Activated T-helper 2 cell treated with anti-CD3 and anti-CD28 coated beads, Interferon-gamma antibody, Interleukin-2, Interleukin-4, amounts not matched to agents 10 μg/mL and 5 μg/mL and 100 μg/mL, durations not matched to agents 14 hours and 24 hours and 36 hours (primary cell): ENCODE measurements at places on chromosomes 11 and 22.
A peak's percentile ranks its signal among the peaks of the same experiment; 100 is the strongest.

DNA sequence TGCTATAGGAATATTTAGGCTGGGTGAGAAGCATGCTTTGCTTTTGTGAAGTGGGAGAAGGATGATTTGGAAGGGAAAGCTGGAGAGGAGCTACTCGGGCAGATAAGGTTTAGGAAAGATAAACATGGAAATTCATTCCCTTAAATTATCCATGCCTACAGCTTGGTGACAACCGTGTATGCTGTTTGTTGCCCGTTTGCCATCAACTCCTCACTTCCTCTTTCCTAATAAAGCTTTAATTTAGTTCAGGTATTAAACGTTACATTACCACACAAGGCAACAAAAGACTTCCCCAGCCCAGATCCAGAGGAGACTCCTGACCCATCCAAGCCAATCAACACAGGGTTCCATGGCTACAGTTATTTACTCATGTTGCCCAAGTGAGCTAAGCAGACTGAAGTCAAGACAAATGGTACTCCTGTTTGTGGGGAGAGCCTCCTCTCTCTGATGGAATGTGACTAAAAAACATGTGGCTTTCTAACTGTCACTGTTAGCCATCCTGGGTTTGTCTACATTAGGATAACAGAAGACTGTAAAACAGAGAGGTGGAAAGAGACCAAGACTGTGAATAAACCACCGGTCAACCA is 101.7 kb upstream of the GRAMD1B start:
- DNase-seq, result no peak

DNA sequence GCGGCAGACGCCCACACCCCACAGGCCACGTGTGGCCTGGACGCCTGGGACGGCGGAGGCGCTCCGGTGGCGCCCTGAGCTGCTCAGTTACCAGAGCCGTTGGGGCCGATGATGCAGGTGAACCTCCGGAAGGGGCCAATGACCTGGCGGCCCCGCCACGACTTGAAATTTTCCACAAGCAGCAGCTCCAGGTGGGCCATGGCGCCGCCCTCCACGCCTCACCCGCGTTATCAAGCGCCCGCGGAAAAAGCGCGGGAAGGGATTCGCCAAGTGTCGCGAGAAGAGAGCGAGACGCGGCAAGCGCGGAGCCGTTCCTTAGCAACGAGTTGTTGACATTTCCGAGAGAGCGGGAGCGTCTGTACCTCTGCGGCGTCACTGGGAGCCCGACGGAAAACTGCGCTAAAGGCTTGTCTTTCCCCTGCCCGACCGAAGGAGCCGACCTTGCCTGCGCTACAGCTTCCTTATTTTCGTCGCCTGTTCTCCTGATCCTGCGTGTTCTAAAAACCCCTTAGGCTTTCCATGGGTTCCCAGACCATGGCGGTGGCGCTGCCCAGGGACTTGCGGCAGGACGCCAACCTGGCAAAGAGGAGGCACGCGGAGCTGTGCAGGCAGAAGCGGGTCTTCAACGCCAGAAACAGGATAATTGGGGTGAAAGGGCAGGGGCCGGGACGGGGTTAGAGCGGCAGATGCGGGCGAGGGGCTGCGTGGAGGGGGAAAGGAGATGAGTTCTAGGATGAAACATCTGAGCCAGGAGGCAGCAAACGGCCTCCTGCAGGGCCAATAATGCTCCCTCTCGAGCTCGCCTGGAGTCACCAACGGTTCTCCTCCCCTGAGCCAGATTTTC is at the start of the genes RIBC2 and SMC1B:
RIBC2 (plus strand) TSS at position 326 of the 844 bp plus-strand sequence; CDS start at position 520, 194 bp downstream.
SMC1B (minus strand) TSS at position 232 of the 844 bp plus-strand sequence; CDS start at position 200, 32 bp downstream.
- DNase-seq, result peak; percentile 90

DNA sequence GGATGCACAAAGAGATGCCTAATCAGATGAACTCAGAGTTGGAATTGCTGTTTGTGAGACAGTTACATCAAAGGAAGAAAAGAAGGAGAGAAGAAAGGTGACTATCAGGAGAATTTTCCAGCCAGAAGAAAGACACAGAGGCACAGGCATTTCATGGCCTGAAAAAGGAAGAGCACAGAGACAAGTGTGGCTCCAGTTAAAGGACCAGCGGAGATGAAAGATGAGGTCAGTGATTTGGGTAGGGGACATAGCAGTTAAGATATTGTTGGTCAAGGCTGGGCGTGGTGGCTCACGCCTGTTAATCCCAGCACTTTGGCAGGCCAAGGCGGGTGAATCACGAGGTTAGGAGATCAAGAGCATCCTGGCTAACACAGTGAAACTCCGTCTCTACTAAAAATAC is 3.4 kb upstream of the ZNF280A start:
- DNase-seq, result no peak

- no peak for DNase-seq
Observed at GRCh38 chr11:6724013-6724412, 40.9 kb upstream of the MRPL17 start.

GRCh38 chr11:57140568-57140967 is 41.2 kb upstream of the LRRC55 start:
- DNase-seq, result no peak

GRCh38 chr11:47186700-47187695 is 764 bp upstream of the PACSIN3 start:
- DNase-seq, result peak; percentile 26

DNA sequence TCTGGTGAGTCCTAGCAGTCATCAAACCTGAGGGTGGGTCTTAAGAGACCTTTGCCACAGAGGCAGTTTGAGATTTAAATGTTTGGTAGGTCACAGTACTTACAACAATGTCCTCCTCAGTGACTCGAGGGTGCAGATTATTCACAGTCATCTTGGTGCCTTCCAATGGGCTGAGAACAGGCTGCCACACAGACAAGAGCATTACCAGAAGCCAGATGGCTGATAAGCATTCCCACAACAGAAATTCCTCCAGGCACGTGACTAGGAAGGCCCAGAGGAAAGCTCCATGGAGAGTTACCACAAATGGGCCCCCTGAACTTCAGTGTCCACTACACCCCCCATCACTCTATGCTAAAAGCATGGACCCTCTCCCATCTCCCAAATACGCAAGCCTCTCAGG is 19.2 kb downstream of the POLDIP3 start:
- no peak for DNase-seq
